ENCODE measurements at places on chromosomes 12 and 14.

- peak; percentile 90 for DNase-seq
These were observed 30.4 kb downstream of the CCDC92 start for GRCh38 chr12:123942238-123942653.

DNA sequence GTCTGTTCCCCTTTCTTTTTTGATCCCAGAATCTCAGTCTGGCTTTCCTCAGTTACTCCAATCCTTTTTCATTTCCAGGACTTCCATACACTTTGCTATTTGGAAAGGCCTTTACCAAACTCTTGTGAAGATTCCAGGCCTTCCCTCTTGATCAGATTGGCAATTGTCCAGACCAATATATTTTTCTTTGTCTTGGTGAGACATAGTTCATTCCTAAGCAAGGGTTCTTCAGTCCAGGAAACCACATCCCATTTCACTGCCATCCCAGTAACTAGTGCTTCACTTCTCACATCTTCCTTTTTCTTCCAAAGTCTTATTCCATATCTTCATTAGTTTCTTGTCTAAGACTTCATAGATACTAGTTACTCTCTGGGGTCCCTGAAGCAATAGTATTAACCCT, 2.1 kb upstream of the PTPRQ start:
- peak; percentile 34 for DNase-seq

DNA sequence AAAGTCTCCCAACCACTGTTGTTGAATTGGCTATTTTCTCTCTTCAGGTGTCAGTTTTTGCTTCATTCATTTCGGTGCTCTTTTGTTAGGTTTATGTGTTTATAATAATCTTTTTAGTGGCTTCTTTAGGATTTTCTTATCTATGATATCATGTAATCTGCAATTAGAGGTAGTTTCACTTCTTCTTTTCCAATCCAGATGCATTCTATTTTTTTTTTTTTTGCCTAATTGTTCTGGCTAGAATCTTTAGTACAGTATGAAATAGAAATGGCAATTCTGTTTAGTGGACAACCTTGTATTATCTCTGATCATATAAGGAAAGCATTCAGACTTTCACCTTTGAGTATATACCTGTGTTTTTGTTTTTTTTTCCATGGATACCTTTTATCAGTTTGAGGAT, 17.4 kb downstream of the CNOT2 start:
- no peak for DNase-seq

GRCh38 chr14:90785471-90785870, 30.8 kb downstream of the TTC7B start:
- DNase-seq = no peak

GRCh38 chr12:13404631-13405473, 208.3 kb downstream of the EMP1 start:
- DNase-seq = no peak

DNA sequence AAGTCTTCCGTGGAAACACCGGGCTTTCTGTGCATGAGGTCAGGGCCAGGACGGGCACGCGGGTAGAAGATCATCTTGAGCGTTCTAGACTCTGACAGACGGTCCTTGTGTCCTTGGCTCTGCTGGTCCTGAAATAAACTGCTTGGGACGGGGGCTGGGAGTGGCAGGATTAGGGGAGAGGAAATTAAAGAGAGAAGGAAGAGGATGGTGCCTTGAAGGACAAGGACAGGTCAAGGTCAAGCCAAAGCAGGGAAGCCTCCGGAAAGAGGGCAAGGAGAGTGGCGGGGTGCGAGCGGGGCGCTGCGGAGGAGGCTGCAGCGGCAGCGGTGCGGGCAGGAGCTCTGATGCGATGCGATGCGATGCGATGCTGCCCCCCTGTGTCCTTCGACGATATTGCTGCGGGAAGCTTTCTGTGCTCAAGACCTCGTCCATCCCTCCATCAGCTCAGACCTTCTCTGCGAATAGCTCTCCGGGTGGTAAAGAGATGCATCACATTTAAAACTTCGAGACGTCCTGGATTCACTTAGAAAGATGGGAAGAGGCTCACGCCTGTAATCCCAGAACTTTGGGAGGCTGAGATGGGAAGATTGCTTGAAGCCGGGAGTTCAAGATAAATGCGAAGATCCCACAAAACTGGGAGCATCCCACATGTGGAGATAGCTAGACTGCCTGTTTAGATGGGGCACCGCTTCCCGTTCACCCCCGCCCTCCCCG, 110.1 kb upstream of the TMEM132D start:
- no peak for DNase-seq

- DNase-seq = no peak
These were observed 21.3 kb upstream of the POC1B start for GRCh38 chr12:89547101-89547500.

All from GM04503 (cell line).